ENCODE measurements at places on chromosomes 16 and 17.
A peak's percentile ranks its signal among the peaks of the same experiment; 100 is the strongest.

GRCh38 chr16:54462151-54462651 lies 175.6 kb upstream of the IRX3 start:
- no peak for DNase-seq

DNA sequence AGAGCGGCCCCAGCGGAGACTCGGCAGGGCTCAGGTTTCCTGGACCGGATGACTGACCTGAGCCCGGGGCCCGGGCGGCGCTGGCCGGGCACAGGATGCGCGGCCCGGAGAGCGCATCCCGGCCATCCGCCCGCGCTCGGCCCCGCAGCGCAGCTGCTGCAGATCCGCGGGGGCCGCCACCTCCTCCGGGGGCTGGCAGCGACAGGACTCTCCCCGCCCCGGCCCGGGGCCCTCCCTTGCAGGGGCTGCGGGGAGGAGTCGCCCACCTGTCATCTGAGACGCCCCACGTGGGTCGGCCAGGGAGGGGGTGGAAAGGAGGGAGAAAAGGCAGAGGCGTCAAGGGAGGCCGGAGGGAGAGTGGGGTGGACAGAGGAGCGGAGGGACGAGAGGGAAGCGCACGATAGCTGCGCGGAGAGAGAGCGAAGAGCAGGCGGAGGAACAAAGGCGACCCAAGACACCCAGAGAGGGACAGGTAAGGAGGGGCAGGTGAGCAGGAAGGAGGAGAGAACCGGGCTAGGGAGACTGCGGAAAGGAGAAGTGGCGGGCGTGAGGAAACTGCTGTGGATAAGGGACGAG lies 471 bp upstream of the PRKAR1A start:
- peak; percentile 83 for DNase-seq

- no peak for DNase-seq
Measured at GRCh38 chr16:80985611-80986010, 21.1 kb downstream of the CMC2 start.

DNA sequence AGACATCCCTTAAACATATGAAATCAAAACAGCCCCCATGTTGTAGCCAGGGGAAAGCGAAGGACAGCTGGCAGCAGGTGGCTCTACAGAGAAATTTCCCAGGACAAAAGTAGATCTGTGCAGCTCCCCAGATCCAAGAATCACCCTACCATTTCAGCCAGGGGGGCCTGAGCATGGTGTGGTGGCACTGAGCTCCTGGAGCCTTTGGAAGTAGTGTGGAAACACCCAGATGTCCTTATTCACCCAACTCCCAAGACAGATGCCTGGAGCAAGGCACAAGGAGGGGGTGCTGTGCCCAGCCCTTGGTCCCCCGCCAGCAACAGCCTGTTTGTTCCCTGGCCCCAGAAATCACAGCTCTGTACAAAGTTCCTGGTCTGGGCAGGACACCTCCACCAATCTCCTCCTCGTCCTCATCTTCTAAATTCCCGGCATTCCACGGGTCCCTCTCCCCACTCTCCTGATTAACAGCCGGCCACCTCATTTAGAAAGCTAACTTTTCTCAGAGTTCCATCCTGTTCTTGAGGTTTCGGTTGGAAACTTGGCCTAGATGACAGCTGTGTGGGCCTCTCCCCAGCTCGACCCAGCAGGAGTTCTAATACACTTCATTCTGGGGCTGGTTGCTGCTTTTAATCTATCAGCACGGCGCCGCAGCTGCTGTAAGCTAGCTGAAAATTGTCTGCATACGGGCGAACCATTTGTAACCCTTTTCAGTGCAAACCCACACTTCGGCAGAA lies 191.1 kb downstream of the C16orf78 start:
- no peak for DNase-seq

DNA sequence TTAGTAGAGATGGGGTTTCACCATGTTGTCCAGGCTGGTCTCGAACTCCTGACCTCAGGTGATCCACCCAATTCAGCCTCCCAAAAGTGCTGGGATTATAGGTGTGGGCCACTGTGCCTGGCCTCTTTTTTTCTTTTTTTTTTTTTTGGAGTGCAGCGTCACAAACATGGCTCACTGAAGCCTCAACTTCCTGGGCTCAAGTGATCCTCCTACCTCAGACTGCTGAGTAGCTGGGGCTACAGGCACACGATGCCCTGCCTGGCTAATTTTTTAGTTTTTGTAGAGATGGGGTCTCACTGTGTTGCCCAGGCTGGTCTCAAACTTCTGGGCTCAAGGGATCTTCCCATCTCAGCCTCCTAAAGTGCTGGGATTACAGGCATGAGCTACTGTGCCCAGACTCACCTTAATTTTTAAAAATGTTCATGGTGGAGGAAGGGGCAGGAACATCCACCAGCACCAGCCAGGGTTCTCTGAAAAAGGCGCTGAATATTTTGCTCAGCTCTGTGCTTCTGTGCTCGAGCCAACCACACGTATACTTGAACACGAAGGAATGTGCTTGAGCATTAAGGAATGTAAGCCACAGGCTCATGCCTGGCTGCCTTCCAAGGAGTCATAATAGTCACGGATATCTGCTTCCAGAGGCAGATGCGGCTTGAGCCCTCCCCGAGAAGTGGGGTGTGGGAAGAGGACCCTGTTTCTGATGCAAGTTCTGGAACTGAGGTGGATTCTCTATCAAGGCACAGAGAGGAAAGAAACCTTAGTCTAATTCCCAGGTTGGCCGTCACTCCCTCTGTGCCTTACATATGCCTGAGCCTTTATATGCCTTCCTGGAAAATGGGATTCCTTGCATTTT lies 65.5 kb upstream of the CREBBP start:
- no peak for DNase-seq

DNA sequence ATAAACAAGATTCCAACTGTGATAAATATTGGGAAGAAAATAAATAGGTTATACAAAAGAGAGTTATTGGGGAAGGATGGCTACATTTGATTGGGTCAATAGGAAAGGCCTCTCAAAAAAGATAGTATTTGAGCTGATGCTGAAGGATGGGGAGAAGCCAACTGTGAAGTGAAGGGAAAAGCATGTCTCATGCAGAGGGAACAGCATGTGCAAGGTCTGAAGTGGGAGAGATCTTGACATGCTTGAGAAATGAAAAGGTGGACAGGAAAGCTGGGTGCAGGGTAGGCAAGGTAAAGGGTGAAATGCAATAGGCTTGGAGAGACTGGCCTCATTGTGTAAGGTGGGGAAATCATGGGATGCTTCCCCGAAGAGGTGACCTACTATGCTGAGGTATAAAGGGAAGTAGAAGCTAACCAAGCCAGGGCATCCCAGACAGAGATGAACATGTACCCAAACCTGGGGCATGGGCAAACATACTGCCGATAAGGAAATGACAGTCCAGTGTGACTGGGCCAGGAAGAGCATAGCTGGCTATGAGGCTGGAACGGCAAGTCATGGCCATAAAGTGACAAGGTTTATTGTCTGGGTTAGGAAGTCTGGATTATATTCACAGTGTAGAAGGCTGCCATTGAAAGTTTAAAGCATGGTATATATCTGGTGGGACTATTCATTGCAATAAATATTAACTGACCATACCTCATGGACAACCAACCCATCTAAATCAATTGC lies 91.2 kb downstream of the TOX3 start:
- no peak for DNase-seq

- DNase-seq: no peak
Measured at GRCh38 chr16:57012353-57012752, 23.0 kb downstream of the NLRC5 start.

DNA sequence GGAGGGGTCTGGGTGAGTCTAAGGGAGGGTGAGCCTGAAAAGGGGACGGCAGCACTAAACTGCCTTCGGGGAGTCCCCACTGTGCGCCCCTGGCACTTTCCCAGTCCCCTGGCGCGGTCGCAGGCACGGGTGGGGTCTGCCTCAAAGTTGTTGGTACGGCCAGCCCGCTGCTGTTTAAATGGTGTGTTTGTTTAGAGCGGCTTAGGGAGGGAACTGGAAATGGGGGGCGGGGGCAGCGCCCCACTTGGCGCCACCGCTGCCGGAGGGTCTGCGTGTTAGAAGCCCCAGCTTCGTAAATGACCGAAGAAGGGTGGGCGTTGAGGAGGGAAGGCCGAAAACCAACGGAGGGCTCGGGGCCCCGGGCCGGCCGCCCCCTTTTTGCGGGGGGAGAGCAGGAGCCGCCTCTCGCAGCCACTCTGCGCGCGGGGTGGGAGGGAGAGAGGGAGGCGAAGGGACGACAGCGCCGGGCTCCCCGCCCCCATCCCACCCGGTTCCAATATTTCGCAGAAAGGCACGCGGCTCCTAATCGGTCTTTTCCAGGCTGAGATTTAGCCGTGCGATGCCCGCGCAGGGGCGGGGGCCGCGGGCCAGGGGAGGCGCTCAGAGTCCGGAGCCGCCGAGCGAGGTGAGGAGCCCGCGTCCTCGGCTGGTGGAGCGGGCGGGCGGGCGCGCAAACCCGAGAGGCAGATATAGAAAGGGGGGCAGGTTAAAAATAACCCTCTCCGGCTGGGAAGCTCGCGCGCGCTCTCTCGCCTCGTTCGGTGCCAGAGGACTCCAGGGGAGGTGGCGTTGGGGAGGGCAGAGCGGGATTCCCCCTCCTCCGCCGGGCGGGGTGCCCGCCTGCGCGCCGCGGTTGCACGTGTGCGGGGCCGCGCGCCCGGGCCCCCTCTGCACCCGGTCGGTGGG lies 54.9 kb downstream of the SREBF1 start:
- DNase-seq: peak; percentile 44

- DNase-seq: no peak
Measured at GRCh38 chr16:982145-983043, 824 bp downstream of the SOX8 start.

GRCh38 chr17:18191236-18191667 lies 7.6 kb downstream of the ALKBH5 start:
- DNase-seq: no peak

- DNase-seq: no peak
Measured at GRCh38 chr17:32631341-32632096, 144.7 kb downstream of the CDK5R1 start.

- DNase-seq: no peak
Measured at GRCh38 chr17:73007407-73007806, 85.1 kb downstream of the SLC39A11 start.

DNA sequence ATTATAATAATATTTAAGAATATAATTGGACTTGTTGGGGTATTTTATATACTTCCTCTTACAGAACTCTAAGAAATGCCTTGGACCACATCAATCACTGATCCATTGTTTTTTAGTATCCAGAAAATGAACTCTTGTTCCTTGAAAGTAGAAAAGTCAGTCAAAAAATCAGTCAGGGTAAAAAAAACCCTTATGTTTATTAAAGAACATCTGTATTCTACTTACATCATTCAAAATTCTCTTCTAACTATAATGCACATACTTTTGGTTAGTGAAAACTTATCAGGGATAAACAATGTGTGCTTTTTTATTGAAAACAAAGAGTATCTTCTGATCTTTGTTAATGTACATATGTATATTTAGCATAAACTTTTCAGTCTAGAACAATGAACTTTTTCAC lies 23.5 kb upstream of the CDR2 start:
- DNase-seq: no peak

DNA sequence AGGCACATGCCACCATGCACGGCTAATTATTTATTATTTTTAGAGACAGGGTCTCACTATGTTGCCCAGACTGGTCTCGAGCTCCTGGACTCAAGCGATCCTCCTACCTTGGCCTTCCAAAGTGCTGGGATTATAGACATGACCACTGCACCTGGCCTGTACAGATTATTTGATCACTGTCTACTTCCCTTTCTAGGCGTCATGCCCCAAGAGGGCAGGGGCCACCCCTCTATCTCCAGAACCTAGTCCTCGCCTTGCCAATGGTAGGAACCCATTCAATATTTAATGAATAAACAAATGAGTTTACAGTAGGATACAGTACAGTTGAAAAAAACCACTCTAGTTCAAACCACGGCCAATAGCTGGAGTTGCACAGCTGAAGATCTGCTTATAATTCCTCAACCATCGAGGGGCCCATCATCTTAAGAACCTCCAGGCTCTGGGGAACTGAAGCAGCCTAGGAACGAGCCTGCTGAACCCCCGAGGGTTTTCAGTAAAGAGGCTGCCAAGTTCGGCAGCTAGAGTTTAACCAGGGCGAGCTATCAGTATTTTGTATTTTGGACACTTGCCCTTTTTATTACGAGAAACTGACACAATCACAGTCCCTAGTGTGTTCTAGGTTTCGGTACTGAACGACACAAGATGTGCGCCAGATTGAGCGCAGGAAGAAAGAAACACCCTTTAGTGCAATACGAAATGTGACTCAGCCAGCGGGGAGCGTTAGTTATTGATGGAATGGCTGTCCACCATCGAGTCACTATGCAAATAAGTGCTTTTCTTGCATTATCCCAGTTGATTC lies 14.6 kb downstream of the ADCY9 start:
- no peak for DNase-seq

GRCh38 chr17:35011671-35012216 lies 31.4 kb downstream of the LIG3 start:
- DNase-seq: no peak

GRCh38 chr16:66298006-66298405 lies 68.5 kb upstream of the CDH5 start:
- DNase-seq: no peak

DNA sequence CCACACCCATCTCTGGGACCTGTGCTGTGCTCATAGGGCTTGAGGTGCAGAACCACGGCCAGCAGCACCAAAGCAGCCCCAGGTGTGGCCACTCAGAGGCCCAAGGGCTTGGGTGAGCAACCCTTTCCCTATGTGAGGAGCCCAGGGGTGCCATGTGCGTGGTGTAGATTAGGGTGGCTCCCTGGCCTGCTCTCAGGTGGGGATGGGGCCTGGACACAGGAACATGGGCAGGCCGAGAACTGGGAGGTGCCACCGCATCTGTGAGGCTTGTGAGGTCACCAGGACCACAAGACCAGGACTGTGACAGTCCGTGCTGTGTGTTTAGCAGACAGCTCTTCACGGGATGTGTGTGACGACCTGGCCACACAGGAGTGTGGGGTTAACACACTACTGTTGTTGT lies 103.5 kb upstream of the ZNF750 start:
- no peak for DNase-seq

DNA sequence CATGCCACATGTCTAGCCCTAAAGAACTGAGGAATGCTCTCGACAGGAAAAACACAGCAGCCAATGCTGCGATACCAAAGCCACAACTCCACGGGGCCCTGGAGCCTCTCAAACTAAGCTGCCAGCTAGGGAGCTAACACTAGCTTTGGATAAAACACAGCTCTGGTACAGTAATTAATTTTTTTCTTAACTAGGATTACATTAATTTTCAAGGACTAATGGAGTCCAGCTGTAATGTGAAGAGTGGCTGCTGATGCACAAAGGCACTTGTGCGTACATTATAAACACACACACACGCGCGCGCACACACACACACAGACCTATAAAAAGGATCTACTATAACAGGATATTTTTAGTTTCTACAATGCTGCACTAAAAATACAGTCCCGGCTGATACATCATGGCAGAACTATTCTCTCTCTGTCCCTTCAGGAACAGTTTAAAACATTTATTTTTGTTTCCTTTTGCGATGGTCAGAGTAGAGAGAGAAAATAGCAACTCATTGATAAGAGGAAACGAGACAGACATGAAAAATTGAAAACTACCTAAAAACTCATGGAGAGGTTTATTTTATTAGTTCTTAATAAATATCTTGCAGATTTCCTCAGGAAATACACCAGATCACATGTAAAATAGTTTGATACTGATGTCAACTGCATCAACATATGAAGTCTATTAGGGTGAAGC lies 88.5 kb downstream of the SMG6 start:
- DNase-seq: no peak
